ENCODE measurements at places on chromosomes 3 and 15.

DNA sequence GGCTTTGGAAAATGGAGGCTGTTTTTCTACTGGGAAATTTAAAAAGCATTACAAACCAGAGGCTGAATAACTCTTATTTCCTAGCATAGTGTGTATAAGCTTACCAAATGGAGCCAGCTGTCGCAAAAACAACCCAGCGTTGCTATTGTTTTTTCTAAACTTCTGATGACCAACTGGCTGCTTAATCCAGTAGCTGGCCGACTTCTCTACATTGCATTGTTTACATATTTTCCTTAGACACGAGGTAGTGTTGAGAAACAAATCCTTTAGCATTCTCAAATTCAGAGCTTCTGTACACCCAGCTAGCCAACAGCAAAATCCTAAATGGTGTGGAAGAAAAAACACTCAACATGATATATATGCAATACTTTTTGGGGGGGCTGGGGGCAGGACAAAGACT, 161.0 kb upstream of the ADAMTS9 start:
- DNase-seq: peak; percentile 77

GRCh38 chr15:98803228-98804056, 155.1 kb downstream of the IGF1R start:
- no peak for DNase-seq

GRCh38 chr3:5166846-5167245, 20.7 kb upstream of the EDEM1 start:
- no peak for DNase-seq

GRCh38 chr3:23164746-23165145, 38.4 kb upstream of the UBE2E2 start:
- no peak for DNase-seq

- DNase-seq: no peak
These were observed 127.3 kb downstream of the PPM1L start for GRCh38 chr3:160883373-160883772.

- DNase-seq: no peak
These were observed 238.7 kb downstream of the CPNE4 start for GRCh38 chr3:131796111-131796510.

DNA sequence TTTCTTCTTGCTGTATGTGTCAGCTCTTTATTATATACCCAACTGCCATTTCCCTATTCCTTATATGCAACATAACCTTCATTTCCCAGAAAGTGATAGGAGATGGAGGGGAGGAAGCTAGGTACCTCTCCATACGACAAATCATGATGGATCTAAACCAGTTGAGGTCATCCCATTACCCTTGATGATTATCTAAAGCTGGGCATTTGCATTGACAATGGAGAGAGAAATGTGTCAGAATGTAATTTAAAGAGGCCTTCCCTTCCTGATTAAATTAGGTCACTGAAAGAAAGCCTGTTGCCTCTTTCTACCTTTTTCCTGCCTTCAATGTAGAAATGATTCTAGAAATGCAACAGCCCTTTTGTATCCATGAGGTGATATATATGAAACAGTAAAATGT, 81.9 kb downstream of the SUCNR1 start:
- DNase-seq: no peak

- no peak for DNase-seq
These were observed 92.2 kb downstream of the CMSS1 start for GRCh38 chr3:99909714-99910495.

DNA sequence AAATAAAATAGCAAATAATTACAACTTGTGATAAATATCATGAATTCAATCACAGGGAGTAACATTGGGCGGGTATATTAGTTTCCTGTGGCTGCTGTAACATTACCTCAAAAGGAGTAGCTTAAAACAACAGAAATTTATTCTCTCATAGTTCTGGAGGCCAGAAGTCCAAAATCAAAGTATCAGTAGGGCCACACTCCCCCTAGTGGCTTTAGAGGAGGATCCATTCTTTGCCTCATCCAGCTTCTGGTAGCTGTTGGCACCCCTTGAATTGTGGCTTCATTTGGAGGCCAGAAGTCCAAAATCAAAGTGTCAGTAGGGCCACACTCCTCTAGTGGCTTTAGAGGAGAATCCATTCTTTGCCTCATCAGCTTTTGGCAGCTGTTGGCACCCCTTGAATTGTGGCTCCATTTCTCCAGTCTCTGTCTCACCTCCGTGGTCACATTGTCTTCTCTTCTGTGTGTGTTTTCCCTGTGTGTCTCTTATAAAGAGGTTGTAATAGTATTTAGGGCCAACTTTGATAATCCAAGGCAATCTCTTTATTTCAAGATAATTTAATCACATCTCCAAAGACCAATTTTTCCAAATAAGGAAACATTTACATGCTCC, 3.1 kb upstream of the CFAP20DC start:
- no peak for DNase-seq

GRCh38 chr3:195769551-195769950, 42.2 kb downstream of the MUC4 start:
- DNase-seq: no peak

GRCh38 chr3:174110761-174111160, 713.2 kb downstream of the NLGN1 start:
- DNase-seq: no peak

DNA sequence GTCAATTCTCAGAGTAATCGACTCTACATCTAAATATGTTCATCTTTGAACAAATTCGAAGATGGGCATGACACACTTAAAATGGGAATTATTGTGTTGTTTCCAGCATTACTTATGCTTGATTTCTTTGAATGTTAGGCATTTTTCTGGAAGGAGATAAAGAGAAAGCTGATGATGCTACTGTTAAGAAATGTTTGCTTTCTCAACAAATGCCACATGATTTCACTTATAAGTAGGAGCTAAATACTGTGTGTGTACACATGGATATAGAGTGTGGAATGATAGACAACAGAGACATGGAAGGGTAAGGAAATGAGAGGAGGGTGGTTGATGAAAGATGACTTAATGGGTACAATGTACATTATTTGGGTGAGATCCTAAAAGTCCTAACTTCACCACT, 400.9 kb downstream of the TBL1XR1 start:
- no peak for DNase-seq

DNA sequence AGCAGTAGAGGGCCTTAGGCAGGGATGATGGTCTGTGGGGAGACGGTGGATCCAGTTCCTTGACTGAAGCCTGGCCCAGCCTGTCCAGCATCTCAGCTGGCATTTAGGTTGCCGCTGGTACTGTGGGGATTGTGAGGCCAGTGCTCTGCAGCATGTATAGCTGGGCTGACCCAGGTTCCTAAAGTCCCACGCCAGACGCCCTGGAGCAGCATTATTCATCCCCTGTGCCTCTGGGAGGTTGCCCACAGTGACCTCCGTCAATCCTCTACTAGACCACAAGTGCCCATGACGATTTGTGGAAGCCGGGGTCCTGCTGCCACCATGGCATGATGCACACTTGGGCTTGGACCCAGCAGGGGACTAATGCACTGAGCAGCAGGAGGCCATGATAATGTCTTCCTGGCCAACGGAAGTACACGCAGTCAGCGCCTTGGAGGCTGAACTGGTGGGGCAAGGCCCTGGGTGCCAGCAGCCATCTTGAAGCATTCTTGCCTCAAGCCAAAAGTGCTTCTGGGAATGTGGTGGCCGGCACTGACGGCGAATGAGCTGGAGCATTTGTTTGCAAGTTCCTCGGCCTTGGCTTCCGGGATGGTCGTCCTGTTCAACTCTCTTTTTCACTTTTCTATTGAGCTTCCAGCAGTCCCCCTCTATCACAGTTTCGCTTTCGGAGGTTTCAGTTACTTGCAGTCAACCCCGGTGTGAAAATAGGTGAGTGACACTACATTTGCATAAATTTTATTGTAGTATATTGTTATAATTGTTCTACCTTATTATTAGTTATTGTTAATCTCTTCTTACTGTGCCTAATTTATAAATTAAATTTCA, 949.4 kb downstream of the ROBO1 start:
- DNase-seq: no peak

DNA sequence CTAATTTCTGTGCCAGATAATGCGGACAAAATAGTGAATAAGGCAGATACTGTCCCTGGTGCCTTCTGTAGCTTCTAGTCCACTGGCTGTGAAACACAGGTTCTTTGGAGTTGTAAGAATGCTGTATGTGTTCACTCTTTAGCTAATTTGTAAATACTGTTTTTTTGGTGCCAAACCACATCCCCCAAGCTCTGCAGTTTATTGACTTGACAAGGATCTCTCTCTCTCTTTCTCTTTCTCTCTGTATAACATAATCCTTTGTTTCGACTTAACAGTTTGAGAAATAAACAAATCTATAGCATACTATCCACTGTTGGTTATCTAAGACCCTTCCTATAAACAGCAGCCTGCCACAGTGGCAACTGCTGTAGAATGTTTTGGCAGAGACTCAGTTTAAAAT, 7.6 kb downstream of the SMAD3 start:
- DNase-seq: no peak

GRCh38 chr15:63082366-63082765, 39.3 kb upstream of the LACTB start:
- DNase-seq: no peak

GRCh38 chr15:92909136-92909781, 9.1 kb downstream of the CHD2 start:
- DNase-seq: no peak

DNA sequence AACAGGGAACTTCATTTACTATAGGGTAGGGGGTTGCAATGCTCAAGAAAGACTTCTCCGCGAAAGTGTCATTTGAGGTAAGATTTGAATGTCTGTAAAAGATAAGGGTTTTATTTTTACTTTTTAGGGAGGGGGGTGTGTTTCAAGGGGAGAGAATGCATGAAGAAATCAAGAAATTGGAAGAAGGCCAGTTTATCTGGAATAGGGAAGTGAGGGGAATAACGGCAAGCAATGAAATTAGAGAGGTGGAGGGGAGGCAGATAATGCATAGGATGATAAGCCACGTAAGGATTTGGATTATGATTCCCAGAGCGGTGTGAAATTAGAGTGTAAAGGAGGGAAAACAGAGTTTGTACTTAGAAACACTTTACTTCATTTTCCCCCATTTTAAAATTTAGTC, 63.0 kb upstream of the MB21D2 start:
- DNase-seq: no peak

DNA sequence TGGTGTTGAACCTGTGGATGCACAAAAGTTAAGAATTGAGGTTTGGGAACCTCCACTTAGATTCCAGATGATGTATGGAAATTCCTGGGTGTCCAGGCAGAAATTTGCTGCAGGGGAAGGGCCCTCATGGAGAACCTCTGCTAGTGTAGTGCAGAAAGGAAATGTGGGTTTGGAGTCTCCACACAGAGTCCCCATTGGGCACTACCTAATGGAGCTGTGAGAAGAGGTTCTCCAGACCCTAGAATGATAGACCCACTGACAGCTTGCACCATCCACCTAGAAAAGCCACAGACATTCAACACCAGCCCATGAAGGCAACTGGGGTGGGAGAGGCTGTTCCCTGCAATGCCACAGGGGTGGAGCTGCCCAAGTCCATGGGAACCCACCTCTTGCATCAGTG, 1032.8 kb upstream of the EPHA6 start:
- DNase-seq: no peak

Measured in renal pelvis (tissue), 12 donors.